ENCODE measurements at places on chromosomes 6 and 20.

- no peaks in the 10 kb centered on the region for H3K36me3 ChIP-seq
- no peak for DNase-seq
- H3K4me1 ChIP-seq, result no peaks in the 10 kb centered on the region
- H3K27me3 ChIP-seq, result peaks cover 40% of the 10 kb centered on the region
- H3K4me3 ChIP-seq, result no peak overlapping the region
These were observed 54.2 kb upstream of the FRMD1 start for GRCh38 chr6:168133168-168133561.

DNA sequence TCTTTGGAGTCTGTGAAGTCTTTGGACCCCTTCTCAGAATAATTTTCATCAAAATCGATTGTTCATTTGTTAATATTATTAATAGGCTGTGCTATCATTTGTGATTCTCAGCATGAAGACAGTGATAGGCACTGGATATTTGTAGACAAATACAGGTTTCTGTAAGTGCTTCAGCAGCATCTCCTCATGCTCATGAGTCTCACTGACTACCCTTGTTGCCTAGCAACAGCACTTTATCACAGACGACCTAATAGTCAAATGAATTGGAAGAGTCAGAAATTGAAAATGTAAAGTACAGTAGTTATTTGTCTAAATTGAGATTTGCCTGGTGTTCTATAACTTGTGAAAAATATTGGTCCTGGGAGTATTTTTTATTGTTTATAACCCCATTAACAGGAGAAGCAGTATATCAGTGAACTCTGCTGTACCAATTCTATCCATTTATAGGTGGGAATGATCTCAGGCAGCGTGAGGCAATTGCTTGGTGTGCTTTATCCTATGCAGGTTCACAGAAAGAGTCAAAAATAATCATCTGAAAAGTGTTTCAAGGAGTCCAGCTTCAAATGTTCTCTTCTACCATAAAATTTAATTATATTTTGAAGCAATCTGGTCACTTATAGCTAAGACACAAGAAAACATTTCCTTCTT lies 684.6 kb downstream of the RFPL4B start:
- H3K4me3 ChIP-seq, result no peak overlapping the region
- no peaks in the 10 kb centered on the region for H3K4me1 ChIP-seq
- no peaks in the 10 kb centered on the region for H3K27me3 ChIP-seq
- H3K36me3 ChIP-seq, result no peaks in the 10 kb centered on the region
- no peak for DNase-seq

DNA sequence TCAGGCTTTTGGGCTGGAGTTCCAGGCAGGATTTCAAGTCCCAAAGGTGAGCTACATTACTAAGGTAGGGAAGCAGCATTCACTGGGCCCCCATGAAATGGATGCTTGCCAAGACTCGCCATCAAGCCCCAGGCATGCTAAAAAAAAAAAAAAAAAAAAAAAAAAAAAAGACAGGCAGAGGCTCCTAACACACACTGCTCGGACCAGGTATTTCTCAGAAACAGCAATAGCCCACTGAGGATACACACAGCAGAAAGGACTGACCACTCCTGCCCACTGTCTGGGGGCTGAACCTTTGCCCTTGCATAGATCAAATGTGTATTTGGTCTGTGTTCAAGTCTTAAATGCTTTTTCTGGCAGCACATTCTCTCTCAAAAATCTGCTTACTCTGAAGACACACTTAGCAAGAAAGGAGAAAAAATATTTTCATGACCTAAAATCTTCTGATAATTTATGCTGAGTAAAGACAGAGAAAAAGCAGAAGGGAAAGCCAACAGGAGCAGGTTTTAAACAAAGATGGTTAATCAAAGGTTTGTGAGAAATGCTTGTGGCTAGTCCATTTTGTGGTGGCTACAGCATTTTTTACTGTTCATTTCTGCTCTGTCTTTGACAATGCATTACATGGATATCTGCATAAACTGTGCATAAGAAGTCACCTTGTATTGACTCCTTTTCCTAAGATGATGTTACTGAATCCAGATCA lies 37.9 kb upstream of the BEND6 start:
- H3K36me3 ChIP-seq, result no peaks in the 10 kb centered on the region
- H3K4me3 ChIP-seq, result no peak overlapping the region
- no peak for DNase-seq
- H3K27me3 ChIP-seq, result peaks cover 4% of the 10 kb centered on the region
- H3K27ac ChIP-seq, result no peak overlapping the region
- no peaks in the 10 kb centered on the region for H3K4me1 ChIP-seq

- H3K27me3 ChIP-seq, result peaks cover 37% of the 10 kb centered on the region
- DNase-seq, result peak; percentile 90
- no peaks in the 10 kb centered on the region for H3K36me3 ChIP-seq
- peak overlapping the region; percentile 67 for H3K4me3 ChIP-seq
- no peak overlapping the region for H3K27ac ChIP-seq
These were observed 40.4 kb upstream of the HMGA1 start for GRCh38 chr6:34196116-34196832.

GRCh38 chr6:124490122-124490521 lies 472.1 kb upstream of the RNF217 start:
- no peak overlapping the region for H3K27ac ChIP-seq
- H3K36me3 ChIP-seq, result no peaks in the 10 kb centered on the region
- H3K4me1 ChIP-seq, result no peaks in the 10 kb centered on the region
- DNase-seq, result no peak
- no peak overlapping the region for H3K4me3 ChIP-seq
- H3K27me3 ChIP-seq, result no peaks in the 10 kb centered on the region

DNA sequence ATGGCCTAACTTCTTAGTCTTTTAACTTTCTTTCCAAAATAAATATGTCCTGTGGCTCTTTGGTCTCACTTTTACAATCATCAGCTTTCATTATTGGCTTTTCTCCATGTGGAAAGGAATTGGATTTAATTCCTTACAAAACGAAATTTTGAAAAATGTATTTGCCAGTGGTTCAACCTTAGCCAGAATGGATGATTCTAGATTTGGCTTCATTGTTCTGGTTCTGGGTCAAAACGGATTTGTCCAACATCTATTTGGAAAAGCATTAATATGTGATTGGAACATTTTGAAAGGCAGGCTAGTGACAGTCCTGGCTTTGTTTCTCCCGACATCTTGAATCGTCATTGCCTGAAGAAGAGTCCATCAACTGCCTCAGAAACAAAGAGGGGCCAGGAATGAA lies 59.2 kb downstream of the TENT5A start:
- no peak overlapping the region for H3K4me3 ChIP-seq
- H3K27me3 ChIP-seq, result no peaks in the 10 kb centered on the region
- H3K36me3 ChIP-seq, result no peaks in the 10 kb centered on the region
- no peak overlapping the region for H3K27ac ChIP-seq

DNA sequence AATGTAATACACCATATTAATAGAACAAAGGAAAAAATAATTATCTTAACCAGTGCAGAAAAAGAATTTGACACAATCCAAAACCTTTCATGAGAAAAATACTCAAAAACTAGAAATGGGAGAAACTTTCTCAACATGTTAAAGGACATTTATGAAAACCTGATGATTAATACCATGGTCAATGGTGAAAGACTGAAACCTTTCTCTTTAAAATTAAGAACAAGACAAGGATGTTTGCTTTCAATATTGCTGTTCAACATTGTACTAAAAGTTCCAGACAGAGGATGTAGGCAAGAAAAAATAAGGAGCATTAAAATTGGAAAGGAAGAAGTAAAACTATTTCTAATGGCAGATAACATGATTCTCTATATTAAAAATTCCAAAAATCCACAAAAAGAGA lies 981.3 kb upstream of the FLRT3 start:
- DNase-seq, result no peak
- H3K36me3 ChIP-seq, result no peaks in the 10 kb centered on the region
- no peaks in the 10 kb centered on the region for H3K27me3 ChIP-seq
- H3K4me3 ChIP-seq, result no peak overlapping the region

GRCh38 chr6:31769684-31770371 lies 7.3 kb downstream of the VWA7 start:
- H3K4me1 ChIP-seq, result peaks cover 52% of the 10 kb centered on the region
- H3K27ac ChIP-seq, result peak overlapping the region; percentile 61
- DNase-seq, result peak; percentile 86

DNA sequence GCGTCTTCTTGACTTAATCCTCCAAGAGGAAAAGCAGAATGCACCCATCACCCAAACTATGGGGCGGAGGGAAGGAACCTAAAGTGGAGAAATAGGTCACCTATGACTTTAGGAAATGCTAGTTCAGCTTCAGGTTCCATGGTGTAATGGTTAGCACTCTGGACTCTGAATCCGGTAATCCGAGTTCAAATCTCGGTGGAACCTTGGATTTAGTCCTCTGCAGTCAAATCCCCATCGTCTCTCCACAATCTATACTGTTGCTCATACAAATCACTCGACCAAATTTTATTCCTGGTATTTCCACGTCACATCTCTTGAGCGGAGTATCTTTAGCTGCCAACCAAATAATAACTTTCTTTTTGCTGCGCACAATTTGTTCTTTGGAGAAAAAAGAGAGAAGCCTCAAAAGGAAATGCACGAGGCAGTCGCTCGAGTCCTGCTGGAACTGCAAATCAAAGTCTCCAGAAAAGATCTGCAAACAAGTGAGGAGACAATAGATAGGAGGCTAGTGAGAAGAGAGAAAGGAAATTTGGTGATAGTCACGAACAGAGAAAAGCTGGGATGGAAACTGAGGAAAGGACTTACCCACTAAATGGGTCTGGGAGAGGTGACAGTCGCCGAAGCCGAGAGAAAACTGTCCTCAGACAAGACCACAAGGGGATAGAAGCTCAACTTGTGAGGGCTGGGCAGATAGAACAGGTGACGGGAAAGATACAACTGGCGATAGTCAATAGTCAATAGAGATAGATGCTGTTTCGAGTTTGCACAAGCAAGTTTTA lies 16.6 kb downstream of the POM121L2 start:
- peaks cover 64% of the 10 kb centered on the region for H3K27me3 ChIP-seq
- peaks cover 12% of the 10 kb centered on the region for H3K36me3 ChIP-seq
- DNase-seq, result no peak
- H3K4me1 ChIP-seq, result no peaks in the 10 kb centered on the region

DNA sequence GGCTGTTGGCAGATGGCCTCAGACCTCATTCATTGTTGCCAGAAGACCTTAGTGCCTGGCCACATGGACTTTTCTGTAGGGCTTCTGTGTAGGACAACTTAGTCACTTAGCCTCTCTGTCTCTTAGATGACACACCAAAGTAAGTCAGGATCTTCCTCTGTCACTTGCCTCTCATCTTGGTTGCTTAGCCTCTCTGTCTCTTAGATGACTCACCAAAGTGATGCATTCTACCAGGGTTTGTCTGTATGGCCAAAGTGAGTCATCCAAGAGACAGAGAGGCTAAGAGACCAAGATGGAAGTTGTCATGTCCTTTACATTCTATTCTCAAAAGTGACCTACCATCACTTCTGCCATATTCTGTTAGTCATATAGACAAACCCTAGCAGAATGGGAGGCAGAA lies 255.9 kb upstream of the DEFB112 start:
- H3K4me3 ChIP-seq, result no peak overlapping the region
- no peak overlapping the region for H3K27ac ChIP-seq
- H3K36me3 ChIP-seq, result no peaks in the 10 kb centered on the region

DNA sequence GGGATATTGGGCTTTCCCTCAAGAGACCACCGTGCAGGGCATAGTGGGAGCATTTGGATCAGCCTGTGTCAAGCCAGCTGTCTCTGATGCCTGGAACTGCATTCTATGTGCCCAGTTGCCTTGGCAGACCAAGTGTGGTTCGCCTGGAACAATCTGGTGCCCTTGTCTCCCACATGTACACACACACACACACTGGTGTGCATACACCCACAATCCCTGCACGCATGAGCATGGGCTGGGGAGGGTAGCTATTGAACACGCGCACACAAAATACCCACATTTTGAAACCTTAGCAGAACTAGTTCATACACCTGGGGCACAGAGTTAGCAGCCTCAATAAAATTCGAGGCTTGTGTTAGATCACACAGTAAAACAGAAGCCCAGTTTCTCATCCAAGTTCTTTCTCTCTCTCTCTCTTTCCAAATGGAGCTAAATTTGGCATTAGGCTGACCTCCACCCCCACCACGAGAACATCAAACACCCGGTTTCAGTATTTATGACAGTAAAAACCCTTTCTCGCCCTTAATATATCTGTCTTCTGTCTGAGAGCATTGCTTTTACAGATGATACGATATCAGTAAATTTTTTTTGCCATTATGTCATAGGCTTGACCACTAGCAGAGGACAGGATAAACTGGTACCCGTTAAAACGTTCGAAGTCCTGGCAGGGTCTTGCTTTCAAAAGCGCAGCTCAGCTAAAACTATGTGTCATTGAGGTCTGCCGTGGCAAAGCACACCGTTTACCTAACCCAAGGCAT lies 18.2 kb upstream of the NFATC2 start:
- peaks cover 20% of the 10 kb centered on the region for H3K4me1 ChIP-seq
- no peak for DNase-seq
- H3K4me3 ChIP-seq, result no peak overlapping the region

All from activated naive CD4-positive, alpha-beta T cell treated with anti-CD3 and anti-CD28 coated beads, Interleukin-2, amount 10 ng/mL, durations not matched to agents 7 days and 5 days (primary cell).